ENCODE measurements at places on chromosomes 5 and 9.

DNA sequence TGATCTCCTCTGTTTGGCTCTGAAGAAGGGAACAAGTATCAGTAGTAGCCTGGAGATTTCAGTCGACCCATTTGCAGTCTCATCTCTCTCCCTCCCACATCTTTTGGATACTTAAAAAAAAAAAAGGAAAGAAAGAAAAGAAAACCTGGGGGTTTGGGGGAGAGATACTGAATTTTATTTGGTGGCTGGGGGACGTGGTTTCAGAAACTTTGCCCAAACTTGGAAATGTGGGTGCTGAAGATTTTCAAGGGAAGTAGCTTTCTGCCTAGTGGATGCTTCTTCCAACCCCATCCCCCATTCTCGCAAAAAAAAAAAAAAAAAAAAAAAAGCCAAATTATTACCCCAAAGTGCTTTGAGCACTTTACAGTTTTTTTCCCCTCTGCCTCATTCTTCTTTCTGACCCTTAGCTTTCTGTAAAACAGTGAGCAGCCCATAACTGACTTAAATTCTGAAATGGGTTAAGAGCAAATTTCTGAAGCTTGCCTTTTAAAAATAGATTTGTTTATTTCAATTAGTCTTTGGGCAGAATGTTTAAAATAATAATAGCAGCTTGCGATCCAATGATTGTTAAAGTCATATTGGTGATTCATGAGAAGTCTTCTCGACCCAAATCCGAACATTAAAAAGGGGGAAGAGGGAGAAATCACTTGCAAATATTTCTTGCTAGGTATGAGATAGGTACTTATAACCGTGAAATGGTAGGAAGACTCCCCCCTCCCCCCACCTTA is 894 bp downstream of the FST start:
- no peak for DNase-seq

GRCh38 chr9:7150153-7150890 is 392.5 kb downstream of the KDM4C start:
- DNase-seq: no peak

- DNase-seq: no peak
Observed at GRCh38 chr5:143870871-143871632, 59.1 kb downstream of the HMHB1 start.

- DNase-seq: no peak
Observed at GRCh38 chr5:168254013-168254693, 37.3 kb upstream of the WWC1 start.

GRCh38 chr9:37639109-37639762 is 11.5 kb upstream of the FRMPD1 start:
- no peak for DNase-seq

DNA sequence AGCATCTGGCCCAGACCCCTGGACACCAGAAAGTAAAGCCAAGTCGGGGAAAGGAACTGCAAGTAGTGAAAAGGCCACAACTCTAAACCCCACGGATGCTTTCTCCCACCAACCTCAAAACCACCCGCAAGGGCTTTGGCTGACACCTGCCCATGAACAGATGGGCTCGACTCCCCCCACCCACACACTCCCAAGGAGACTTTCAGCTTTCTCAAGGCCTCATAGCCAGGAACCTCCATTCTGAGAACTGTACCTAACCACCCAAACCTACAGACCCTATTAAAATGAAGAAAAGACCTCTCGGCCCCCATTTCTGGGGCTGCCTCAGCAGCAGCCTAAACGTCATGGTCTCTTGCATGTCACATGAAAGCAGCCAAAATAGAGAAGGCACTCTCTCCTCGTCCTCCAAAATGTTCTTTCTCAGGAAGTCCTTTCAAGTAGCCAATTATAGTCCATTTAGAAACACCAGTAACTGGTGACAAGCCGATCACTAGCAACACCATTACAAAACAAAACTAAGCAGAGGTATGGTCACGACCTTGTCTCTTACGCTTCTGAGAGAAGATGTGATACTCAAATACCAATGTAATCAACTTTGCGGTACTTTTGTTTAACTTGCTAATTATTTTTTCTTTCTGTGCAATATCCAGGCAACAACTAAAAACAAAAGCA is 2.9 kb downstream of the B4GALT1 start:
- DNase-seq: no peak

DNA sequence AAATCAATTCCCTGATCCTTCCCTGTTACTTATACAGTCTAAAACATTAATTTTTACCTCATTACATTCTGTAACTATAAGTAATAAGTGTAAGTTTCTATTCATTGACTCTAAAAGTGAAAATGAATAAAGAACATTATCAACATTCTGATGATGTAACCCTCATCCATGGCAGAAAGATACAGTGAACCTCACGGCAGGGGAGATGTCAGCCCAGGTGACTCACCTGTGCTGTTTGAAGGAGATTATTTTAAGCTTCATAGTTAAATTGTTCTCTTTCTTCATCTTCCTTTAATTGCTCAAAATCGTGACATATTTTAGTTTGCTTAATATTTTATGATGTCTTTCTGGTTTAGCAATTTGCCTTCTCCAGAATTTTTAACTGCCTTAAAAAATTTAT is 268.1 kb downstream of the FSTL4 start:
- no peak for DNase-seq

DNA sequence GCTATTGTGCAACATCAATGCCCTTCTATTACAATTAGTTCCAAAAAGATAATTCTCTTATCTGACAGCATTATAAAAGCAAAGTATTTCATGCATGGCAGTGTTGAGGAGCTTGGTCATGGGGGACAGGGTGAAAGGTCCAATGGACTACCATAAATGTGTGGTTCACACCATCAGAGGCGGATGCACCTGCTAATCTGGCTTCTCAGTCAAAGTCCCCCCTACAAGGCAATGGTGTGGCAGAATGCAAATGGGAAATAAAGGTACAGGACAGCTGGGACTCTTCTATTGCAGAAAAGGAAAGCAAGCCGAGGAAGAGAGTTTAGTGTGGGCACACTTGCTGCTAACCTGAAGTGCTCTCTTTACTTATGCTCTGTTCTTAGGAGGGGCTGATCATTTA is 369.1 kb downstream of the NDUFS4 start:
- no peak for DNase-seq

Data from NCI-H1092 treated with DMSO at 0.1 percent for 48 hours (cell line).